Smooth muscle cell of the umbilical artery (primary cell): ENCODE measurements at places on chromosomes 2 and 18. TPM values are rescaled to one million over a fixed set of nuclear protein-coding genes. Genes with fewer than 3 reads are reported as not detected.

Gene CETN1
- total RNA-seq, result not detected in 2 replicates

Gene POU3F3
- total RNA-seq, result not detected in 2 replicates

Gene CDKL4
- 0.78 and 3.3 TPM in 2 replicates for total RNA-seq

Gene GREB1
- 0.59 and 0.83 TPM in 2 replicates for total RNA-seq

Gene RFTN2
- total RNA-seq, result 4.2 and 5.9 TPM in 2 replicates

Gene RESP18
- total RNA-seq, result not detected in 2 replicates

Gene COL6A3
- total RNA-seq, result 1,689 and 3,192 TPM in 2 replicates

Gene CPLX4
- total RNA-seq, result not detected in 2 replicates

Gene SRSF7
- total RNA-seq, result 98.0 and 149 TPM in 2 replicates

Gene TTN
- total RNA-seq, result under 0.01 and 1.0 TPM in 2 replicates

Gene GKN1
- total RNA-seq, result 0.14 TPM in 1 of 2 replicates, not detected in the other

Gene DAPL1
- total RNA-seq, result not detected in 2 replicates

Gene PARD3B
- total RNA-seq, result 11.9 and 13.0 TPM in 2 replicates

Gene FSIP2
- 0.05 TPM in 1 of 2 replicates, not detected in the other for total RNA-seq

Gene DNER
- total RNA-seq, result 0.30 and 0.74 TPM in 2 replicates

Gene BCL11A
- total RNA-seq, result 5.9 and 10.0 TPM in 2 replicates

Gene SPDYA
- total RNA-seq, result 0.89 and 1.2 TPM in 2 replicates

Gene HEATR5B
- 24.1 and 29.0 TPM in 2 replicates for total RNA-seq

Gene COL4A3
- total RNA-seq, result under 0.01 TPM in 1 of 2 replicates, not detected in the other

Gene MC4R
- total RNA-seq, result not detected in 2 replicates

Gene MDH1B
- 0.59 and 0.78 TPM in 2 replicates for total RNA-seq

Gene MBP
- 7.7 and 8.9 TPM in 2 replicates for total RNA-seq

Gene SLC16A14
- total RNA-seq, result 0.37 and 0.59 TPM in 2 replicates

Gene KLF11
- 2.7 and 5.2 TPM in 2 replicates for total RNA-seq

Gene MAP3K19
- not detected in 2 replicates for total RNA-seq

Gene REG1B
- total RNA-seq, result not detected in 2 replicates

Gene PLCD4
- 0.59 and 0.78 TPM in 2 replicates for total RNA-seq

Gene CNGA3
- total RNA-seq, result 0.05 TPM in 1 of 2 replicates, not detected in the other
